ENCODE measurements at places on chromosomes 5 and 9.

DNA sequence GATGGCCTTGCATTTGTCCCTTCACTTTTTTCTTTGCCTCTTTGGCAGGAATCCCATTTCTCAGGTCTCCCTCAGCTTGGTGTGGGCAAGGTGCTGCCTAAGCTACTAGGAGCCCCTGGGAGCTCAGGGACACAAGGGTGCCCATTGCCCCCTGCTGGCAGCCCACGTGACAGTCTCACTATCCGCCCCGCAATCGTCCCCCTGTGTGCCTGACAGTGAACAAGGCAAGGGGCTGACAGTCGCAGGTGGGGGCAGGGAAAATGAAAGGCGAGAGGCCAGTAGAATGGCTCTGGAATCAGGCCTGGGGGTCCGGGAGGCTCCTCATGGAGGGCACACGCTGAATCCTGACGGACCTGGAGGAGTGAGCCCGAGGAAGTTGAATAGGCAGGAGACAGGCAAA is 2.0 kb upstream of the PCDH12 start:
- DNase-seq = no peak

- no peak for DNase-seq
Observed at GRCh38 chr5:136064510-136064909, 35.7 kb downstream of the TGFBI start.

DNA sequence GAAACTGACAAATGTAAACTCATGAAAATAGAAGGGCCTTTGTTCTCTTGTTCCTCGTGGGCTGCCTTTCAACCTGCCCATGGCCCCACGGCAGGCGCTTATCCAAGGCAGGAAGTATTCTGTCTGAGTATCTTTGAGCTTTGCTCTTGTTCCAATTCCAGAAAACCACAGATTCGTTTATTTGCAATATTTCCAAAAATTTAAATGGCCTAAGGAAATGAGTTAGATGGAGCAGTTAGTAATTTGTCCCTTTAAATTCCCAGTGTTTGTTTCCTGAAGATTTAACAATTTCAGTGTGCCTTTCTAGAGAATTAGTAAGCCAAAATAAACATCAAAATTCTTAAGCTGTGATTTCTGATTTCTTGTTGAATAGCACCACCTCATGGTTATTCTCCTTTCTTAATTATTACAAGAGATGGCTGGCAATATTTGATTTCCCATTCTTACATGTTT is 299.4 kb upstream of the RASA1 start:
- DNase-seq = no peak

- no peak for DNase-seq
Observed at GRCh38 chr5:176812269-176813259, 2.2 kb downstream of the UNC5A start.

- no peak for DNase-seq
Observed at GRCh38 chr9:136771907-136772415, 7.6 kb upstream of the LCN15 start.

GRCh38 chr9:70587201-70587600 is 172.7 kb upstream of the KLF9 start:
- no peak for DNase-seq

DNA sequence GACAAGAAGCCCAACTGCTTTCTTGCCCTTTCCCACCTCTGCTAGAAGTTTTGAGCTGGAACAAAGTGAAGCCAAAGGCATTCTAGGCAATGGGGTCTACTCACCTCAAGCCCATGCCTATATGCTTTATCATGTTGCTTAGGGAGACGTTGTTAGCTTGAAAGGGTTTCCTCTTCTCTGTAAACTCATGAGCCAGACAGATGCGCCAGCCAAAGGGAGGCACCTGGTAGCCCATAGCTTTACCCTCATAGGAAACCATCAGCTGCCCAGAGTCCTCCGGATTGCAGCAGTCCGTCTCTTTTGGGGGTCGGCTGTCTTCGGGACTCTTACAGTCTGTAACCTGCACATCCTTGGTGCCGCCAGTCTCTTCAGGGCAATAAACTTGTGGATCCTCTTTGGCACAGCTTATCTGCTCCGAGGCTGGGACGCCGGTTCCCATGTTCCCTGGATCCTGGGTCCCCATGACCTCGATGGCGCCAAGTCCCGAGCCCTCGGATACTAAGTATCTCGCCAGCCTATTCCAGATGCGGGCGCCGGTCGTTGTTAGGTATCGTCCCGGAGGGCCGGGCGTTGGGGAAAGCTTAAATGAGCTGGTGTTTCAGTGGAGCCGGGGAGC is 678 bp downstream of the GBA2 start:
- no peak for DNase-seq

GRCh38 chr5:39284552-39284951 is 65.2 kb upstream of the FYB1 start:
- no peak for DNase-seq

- DNase-seq = peak; percentile 42
Observed at GRCh38 chr5:165630261-165630778, 2124.9 kb downstream of the MAT2B start.

DNA sequence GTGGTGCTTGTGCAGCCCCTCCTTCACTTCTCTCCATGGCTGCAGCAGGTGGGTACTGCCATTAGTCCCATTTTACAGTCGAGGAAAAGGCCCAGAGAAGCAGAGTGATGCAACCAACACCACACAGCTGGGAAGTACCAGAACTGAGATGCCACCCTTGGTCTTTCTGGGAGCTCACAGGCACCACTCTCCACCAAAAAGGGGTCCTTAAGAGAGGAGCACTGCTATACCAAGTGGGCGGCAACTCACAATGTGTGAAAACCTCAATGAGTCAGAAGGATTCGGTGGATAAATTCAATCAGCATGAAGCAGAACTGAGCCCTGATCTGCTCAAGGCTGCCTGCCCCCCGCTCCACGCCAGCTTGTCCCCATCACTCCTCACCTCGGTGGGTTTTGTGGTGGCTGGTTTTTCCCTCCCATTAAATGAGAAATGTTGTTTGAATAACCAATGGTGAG is 213.7 kb downstream of the FSTL4 start:
- DNase-seq = no peak

GRCh38 chr5:109506556-109506955 is 96.8 kb upstream of the PJA2 start:
- DNase-seq = no peak

Data from substantia nigra (tissue), 51 donors.